Glutamatergic neuron (in vitro differentiated cells): ENCODE measurements at places on chromosomes 6 and 20. TPM values are rescaled to one million over a fixed set of nuclear protein-coding genes. Genes with fewer than 3 reads are reported as not detected.

The RNF146 gene
- 71.1 TPM for total RNA-seq

The DSP gene
- total RNA-seq, result 8.9 TPM

The PCSK2 gene
- total RNA-seq, result 28.7 TPM

The GRIK2 gene
- total RNA-seq, result 95.5 TPM

The LGSN gene
- total RNA-seq, result not detected

The RGS17 gene
- 11.5 TPM for total RNA-seq

The GNAS-AS1 gene
- total RNA-seq, result 11.7 TPM

The FAM184A gene
- 20.0 TPM for total RNA-seq

The C6orf15 gene
- total RNA-seq, result not detected

The THBD gene
- total RNA-seq, result not detected

The SLC17A2 gene
- total RNA-seq, result not detected

The PPP1R3G gene
- not detected for total RNA-seq

The GRM1 gene
- total RNA-seq, result 0.17 TPM

The C6orf163 gene
- total RNA-seq, result 8.2 TPM

The GPX5 gene
- not detected for total RNA-seq

The EYS gene
- total RNA-seq, result 13.2 TPM

The PRR18 gene
- total RNA-seq, result not detected

The C20orf202 gene
- total RNA-seq, result not detected

The PLA2G7 gene
- 0.44 TPM for total RNA-seq

The CDYL gene
- total RNA-seq, result 63.3 TPM

The ARHGAP40 gene
- total RNA-seq, result not detected

The SNAP91 gene
- total RNA-seq, result 52.4 TPM

The MRAP2 gene
- total RNA-seq, result 5.1 TPM

The RSPO4 gene
- 0.86 TPM for total RNA-seq

The MRPL14 gene
- total RNA-seq, result 31.7 TPM
